ENCODE measurements at places on chromosomes 2 and 18.

- no peak for DNase-seq
These were observed 7.7 kb upstream of the NBAS start for GRCh38 chr2:15568874-15569273.

DNA sequence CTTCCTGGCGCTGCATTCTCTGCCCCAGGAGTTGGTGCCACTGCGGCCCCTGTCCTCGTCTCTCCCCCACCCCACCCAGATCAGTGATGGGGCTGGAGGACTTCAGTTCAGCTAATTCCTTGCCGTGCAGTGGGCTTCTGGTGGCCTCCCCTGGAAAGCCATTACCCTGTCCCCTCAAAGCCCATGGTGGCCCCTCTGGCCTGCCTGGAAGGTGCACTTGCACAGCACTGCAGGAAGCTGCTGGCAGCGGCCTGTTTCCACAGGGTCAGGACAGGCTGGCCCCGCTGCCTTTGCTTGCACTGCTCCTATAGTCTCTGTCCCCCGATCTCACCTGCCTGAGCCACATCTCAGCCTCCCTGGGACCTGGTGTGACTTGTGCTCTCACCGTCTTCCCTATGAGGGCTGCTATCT is 105.1 kb downstream of the USP40 start:
- DNase-seq: no peak

- DNase-seq: no peak
These were observed 154.8 kb upstream of the PGAP1 start for GRCh38 chr2:197081294-197081693.

- no peak for DNase-seq
These were observed 256.4 kb downstream of the SP3 start for GRCh38 chr2:173708806-173709205.

DNA sequence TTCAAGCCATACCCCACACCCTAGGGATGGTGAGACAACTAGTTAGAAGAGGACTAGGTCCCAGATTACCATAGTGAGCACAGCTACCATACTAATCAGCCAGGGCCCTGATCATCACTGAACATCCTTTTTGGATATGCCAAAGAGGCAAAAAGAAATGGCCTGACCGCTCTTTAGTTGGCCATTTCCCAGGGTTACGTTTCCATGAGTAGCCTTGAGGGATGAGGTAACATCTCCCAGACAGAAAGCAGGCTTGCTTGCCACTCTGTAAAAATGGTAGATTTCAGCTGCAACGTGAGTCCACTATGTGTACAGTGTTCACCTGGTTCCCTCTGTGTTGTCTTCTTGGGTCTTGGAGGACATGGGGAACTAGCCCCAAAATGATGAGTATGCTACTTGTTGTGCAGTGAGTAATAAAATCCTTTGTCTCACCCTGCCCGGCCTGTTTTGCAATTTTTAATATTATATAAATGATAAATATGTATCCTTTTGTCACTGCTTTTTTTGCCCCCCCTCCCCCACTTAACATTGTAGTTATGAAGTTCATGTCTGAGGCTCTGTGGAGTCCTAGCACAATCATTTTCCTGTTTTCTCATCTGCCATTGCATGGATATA is 8.9 kb upstream of the GALM start:
- DNase-seq: no peak

GRCh38 chr2:20168727-20169696 is 55.9 kb downstream of the SDC1 start:
- no peak for DNase-seq

DNA sequence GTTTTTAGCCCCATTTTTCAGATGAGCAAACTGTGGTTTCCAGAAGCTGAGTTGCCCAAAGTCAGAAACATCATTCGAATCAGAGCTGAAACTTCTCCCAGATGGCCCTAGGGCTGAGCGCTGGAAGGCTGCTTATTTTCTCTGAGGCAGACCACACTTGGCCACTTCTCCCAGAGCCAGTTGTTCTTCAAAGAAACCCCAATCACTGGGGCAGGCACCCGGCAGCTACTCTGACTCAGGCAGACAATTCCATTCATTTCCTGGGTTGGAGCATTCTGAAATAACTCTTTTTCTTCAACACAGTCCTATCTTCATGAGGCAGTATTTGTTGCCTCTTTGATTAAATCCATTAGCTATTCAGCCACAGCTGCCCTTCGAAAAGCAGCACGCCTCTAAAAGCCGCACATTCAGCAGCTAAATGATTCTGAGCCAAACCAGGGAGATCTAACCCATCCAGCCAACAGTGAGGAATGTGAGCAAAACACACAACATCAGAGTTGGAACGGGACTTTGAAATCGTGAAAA is 40.9 kb downstream of the LRATD1 start:
- DNase-seq: no peak

- no peak for DNase-seq
These were observed 125.8 kb upstream of the HNMT start for GRCh38 chr2:137838255-137839092.

DNA sequence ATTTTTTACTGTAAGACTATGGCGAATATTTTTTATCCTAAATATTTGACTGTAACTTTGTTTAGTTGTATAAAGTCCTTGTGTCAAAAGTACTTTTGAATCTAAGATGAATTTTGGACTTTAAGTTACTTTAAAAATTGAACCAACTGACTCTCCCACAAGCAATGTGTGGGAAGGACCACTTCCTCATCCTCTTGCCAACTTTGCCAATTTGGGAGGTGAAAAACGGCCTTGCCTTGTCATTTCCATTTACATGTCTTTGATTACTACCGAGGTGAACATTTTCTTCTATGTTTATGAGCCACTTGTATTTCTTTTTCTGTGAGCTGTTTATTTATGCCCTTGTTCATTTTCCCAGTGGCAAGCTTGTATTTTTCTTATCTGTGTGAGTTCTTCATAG is 12.8 kb upstream of the MSGN1 start:
- no peak for DNase-seq

DNA sequence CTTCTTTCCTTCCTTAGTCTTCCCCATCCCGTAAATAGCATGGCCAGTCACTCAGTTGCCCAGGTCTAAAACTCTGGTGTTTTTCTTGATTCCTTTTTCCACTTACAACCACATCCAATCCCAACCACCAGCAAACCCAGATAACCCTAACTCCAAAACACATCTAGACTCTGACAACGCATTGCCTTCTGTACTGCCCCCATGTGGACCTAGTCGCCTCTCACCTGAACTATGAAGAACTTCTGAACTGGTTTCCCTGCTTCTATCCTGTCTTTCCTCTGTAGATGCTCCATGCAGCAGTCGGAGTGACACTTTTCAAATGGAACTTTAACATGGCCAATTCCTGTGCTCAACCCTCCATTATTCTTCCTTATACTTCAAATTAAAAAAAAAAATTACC is 26.5 kb downstream of the ST6GAL2 start:
- DNase-seq: no peak

DNA sequence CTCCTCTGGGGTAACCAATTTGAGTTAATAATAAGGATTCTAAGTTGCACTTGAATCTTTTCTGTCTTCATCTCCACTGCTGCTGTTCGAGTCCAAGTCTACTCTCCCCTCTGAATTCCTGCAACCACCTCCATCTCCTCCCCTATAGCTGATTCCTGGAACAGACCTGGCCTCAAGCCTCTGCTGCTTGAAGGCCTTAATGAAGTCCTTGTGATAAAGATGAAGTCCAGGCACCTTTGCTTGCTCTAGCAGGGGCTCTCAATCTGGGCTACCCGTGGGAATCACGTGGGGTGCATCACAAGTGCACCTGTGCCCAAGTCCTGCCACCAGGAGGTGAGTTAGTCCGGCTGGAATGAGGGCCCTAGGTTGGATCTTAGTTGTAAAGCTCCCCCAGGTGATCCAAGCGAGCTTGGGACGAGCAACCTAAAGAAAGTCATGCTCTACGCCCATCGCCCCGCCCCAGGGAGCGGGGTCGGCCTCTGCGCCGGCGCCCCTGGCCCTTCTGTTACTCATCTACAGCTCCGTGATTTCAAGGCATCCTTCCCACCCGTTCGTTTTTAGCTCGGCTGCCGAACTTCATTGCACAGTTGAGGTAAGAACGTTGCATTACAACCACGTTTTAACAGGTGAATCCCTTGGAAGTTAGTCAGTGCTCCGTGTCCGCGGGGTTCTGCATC is 905 bp upstream of the IAH1 start:
- peak; percentile 7 for DNase-seq

GRCh38 chr18:36038102-36038663 is 29.2 kb downstream of the RPRD1A start:
- DNase-seq: no peak

DNA sequence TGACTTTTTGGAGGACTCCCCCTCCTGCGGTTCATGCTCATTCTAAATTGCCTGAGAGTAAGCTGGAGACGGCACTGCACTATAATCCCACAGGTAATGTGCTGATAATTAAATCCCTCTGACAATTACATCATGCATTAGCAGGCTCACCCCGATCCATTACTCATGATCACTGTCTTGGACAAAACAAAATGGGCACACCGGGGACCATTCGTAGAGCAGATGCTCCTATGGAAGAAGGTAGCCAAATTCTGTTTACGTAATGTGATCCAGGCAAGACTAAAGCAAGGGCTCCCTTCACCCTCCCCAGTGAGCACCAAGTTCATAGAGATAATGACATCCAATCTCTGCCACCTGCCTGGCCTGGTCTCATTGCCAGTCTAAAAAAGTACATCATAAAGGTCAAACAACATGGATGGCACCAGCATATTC is 657.1 kb upstream of the SOX11 start:
- no peak for DNase-seq

- no peak for DNase-seq
These were observed 318.5 kb downstream of the FBXO15 start for GRCh38 chr18:73829146-73829545.

- no peak for DNase-seq
These were observed 21.9 kb upstream of the MCFD2 start for GRCh38 chr2:46937471-46937901.
